Peyer's patch (tissue), 4 donors: ENCODE measurements at places on chromosomes 2 and 18.

GRCh38 chr2:166375736-166376487 lies at the start of gene SCN9A:
Gene SCN9A, minus strand, starts transcription at chr2:166375944. Its CDS starts 64,188 bp downstream, at chr2:166311756.
- DNase-seq, result peak; percentile 76

- DNase-seq, result no peak
These were observed 171.0 kb downstream of the ANAPC1 start for GRCh38 chr2:111712940-111713515.

GRCh38 chr2:221345516-221345915 lies 226.6 kb downstream of the EPHA4 start:
- DNase-seq, result no peak

- DNase-seq, result no peak
These were observed 344.5 kb downstream of the KIAA1328 start for GRCh38 chr18:37173384-37173783.

- DNase-seq, result no peak
These were observed 66.1 kb downstream of the BAZ2B start for GRCh38 chr2:159550231-159550630.

DNA sequence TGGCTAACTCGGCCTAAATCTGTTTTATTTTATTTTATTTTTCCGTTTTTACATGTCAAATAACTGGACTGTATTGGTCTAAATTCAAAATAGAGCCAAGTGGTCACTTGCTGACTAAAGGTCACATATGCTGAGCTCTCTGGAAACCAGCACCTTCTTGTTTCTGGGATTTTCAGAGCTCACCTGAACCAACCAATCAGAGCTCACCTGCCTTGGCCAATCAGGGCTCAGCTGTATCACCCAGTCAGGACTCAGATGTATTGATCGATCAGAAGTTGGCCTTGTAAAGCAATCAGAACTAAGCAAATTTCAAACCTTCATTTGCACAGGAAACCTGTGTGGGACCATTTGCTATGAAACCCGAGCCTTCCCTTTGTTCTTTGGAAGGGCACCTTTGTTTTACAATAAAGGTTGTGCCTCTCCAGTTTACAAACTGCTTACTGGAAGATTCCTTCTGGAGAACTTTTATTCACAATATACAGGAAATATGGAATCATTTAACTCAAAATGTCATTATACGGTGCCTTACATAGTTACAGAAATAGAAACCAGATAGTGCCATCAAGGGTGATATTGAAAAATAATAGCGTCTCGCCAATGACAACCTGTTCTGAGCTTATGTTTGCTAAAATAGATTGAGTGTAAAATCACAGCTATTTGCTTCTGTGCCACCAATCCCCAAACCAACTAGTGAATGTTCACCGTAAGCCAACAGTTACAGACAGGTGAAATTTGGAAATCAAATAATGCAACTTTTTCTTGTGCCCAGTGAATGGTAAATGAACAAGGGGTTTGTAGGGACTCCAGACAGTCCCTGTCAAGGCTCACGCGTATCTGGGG lies 17.3 kb upstream of the PSD4 start:
- DNase-seq, result no peak

- DNase-seq, result peak; percentile 75
These were observed 1.7 kb downstream of the INPP5D start for GRCh38 chr2:233061591-233062450.

DNA sequence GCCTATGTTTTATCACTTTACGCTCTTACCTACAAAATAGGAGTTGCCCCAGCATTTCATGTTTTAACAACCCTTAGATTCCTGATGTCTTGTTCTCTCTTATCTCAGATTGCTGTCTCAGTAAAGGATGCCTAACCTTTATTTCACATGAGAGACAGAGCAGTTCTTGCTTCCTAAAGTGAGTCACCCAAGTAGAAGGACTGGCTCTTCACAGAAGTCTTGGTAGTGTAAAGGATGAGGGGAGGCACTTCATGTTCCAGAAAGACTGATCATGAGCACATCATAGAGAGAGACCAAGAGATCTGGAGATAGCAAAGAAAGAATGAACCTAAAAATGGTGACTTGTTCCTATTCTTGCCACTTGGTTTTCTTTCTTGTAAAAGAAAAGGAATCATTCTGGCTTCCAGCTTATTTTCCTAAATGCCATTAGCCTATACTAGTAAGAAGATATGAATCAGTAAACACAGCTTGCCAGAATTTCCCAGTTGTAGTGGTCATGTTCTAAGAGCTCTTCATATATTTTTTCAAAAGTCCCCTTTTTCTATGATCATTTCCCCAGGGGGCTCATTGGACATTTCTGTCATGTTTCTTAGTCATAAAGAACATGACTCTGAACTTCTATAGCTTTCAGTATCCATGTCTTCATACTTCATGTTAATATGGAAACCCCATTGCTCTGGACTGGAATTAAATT lies 54.9 kb downstream of the MAPRE2 start:
- DNase-seq, result no peak

DNA sequence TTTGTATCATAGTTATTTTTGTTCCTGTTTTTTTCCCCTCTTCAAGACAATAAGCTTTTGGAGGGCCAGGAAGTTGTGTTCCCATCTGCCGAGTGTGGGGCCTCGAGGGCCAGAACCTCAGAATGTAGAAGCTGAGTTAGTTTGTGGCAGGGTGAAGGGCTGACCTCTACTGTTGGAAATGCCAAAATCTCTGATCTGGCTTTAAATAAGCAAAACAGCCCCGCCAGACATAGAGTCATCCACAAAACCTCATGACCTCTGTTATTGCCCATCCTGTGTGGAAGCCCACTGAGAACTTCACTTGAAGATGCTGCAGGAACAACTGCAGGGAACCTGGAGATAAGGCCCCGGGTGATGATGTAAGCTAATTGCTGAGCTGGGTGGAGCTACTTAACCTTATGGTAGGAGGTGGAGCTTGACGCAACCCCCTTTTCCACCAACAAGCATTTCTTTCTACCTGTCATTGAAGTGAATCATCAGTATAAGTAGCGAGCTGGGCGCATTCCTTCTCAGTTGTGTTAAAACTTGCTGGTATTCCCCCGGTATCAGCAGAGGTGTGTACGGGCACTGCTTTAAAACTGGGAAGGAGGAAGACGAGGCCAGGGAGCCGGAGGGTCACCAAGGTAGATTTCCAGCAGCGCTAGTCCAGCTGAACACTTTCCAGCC lies 177.2 kb downstream of the NEDD4L start:
- DNase-seq, result no peak

DNA sequence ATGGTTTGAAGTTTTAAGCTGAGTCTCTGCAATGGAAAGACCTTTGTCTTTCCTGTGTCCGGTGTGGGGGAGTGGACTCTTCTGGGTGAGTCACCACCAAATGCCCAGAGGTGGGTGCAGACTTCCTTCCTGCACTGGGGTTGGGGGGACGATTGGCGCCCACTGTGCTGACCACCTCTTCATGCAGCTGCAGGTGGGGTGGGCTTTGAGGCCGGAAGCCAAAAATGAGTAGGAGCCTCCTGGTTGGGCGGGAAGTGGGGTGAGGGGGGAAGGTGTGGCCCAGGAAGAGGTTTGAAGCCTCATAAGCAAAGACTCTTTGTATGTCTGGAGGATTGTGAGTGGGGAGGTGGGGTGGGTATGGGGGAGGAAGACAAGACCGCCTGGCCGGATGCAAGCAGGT lies 27.6 kb downstream of the PAX8 start:
- DNase-seq, result peak; percentile 55

DNA sequence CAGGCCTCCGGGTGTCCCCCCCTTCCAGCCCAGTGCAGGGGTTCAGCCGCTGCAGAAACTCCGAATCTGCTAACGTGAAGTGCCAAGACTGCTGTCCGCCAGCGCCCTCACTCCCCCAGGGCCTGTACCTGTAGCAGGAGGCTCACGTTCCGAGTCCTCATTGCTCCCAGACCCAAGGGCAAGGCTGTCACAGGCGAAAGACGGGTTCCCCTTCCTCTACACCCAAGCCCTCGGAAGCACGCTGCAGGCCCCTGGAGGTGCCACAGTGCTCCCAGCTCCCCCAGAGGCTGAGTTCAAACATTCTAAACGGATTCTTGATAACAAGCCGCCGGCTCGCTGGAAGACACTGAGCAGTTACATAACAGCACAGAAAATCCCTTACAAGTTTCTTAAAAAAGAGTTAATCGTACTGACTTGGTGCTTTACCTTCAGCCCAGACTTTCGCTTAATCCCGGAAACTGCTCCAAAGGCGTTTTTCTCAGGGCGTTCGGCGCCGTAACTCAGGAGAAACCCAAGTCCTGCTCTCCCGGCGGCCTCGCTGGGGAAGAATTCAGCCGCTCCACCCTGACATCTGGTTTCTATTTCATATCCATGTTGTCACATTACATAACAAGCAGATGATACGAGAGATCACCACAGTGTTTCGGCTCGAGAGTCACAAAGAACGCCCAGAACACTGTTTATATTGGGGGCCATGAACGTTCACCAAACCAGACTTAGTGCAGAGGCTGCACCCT lies 92.0 kb downstream of the HDAC4 start:
- peak; percentile 50 for DNase-seq

GRCh38 chr2:101995804-101996203 lies 4.0 kb downstream of the IL1R2 start:
- no peak for DNase-seq

GRCh38 chr2:69469375-69469774 lies 32.1 kb upstream of the NFU1 start:
- no peak for DNase-seq

- no peak for DNase-seq
These were observed 2.2 kb upstream of the TMBIM1 start for GRCh38 chr2:218294430-218295022.

DNA sequence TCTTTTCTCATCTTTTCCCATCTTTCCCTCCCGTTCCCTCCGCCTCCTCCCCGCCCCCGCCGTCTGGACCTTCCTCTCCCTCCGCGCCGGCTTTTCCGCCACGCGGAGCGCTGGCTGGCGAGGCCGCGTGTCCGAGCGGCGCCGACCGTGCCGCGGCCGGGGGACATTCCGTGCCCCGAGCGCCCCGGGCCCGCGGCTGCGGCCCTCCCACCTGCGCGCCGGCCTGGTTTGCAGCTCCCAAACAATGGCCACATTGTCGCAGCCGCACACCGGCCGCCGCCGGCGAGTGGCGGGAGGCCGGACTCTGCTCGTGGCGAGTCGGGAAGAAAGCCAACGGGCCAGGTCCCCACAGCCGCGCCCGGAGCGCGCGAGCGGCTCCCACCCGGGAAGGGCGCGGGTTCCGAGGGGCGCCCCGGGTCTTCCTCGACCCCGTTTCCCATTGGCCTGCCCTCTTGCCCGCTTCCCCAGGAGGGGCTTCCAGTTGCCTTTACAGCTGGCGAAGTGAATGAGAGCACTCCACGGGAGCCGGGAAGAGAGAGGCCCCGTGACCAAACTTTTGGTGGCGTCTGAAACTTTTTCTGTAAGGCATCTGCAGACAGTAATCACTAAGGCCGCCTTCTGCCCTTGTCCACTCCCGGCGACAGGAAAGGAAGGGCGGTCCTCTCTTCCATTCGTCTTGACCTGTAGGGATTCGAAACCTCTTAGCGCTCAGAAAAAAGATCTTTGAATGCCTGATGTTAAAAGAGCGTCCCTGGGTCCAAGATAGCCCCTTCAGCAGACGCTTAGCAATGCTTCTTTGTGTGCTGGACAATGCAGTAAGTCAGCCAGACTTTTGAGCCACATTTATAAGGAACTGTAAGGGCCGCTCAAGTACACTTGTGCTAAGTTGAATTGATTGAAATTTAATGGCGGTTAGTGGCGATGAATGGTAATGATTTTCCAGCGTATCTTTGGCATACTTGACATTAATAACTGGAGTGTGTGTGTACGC lies 6.2 kb downstream of the GLI2 start:
- no peak for DNase-seq

DNA sequence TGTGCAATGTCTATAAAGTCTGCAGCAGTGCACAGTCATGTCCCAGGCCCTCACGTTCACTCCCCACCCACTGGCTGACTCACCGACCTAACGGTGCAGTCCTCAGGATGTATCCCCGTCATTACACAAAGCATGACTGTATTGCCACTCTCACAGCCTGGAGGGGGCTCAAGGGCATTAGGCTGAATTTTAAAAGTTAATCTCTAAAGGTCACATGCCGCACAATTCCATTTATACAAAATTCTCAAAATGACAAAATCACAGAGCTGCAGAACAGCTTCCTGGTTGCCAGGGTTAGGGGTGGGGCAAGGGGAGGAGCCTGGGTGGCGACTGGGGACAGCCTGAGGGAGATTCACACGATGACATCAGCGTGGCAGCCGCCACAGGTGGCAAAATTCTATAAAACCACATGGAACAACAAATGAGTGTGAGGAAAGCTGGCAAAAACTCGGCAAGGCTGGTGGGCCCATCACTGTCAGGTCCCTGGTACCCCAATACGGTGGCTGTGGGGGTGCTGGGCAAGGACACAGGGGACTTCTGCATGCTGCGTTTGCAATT lies 97.6 kb downstream of the NDUFA10 start:
- peak; percentile 18 for DNase-seq
